Activated CD4-positive, alpha-beta memory T cell treated with anti-CD3 and anti-CD28 coated beads, Interleukin-2, amount 10 ng/mL, durations not matched to agents 7 days and 5 days (primary cell): ENCODE measurements at places on chromosomes 7 and 10. TPM values are rescaled to one million over a fixed set of nuclear protein-coding genes. Genes with fewer than 3 reads are reported as not detected.

DNA sequence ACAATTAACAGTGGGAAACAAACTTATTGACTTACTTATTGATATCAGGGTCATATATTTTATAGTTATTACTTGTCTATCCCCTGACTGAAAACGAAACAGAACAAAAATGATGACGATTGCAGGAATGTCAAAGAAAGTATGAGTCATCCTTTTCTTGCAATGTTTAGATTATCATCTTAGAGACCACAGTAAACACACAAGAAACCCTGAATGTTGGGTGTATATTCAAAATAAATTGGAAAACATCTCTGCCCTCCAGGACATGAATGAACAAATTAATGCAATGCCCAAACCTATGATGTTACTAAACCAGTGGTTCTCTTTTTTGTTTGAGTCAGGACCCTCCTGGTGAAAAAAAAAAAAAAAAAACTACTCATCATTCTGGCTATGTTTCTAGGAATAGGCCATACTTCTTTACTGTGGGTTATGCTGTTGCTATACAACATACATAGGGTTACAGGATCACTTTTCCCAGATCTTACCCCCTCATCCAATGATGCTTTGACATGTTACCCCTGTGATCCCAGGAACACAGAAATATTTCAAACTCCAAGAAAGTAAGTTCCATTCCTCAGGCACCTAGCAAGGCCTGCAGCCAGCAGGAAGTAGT, 623.4 kb upstream of the IGFBP3 start:
- no peak for DNase-seq

- DNase-seq: no peak
Measured at GRCh38 chr7:44590910-44591309, 8.9 kb upstream of the TMED4 start.

DNA sequence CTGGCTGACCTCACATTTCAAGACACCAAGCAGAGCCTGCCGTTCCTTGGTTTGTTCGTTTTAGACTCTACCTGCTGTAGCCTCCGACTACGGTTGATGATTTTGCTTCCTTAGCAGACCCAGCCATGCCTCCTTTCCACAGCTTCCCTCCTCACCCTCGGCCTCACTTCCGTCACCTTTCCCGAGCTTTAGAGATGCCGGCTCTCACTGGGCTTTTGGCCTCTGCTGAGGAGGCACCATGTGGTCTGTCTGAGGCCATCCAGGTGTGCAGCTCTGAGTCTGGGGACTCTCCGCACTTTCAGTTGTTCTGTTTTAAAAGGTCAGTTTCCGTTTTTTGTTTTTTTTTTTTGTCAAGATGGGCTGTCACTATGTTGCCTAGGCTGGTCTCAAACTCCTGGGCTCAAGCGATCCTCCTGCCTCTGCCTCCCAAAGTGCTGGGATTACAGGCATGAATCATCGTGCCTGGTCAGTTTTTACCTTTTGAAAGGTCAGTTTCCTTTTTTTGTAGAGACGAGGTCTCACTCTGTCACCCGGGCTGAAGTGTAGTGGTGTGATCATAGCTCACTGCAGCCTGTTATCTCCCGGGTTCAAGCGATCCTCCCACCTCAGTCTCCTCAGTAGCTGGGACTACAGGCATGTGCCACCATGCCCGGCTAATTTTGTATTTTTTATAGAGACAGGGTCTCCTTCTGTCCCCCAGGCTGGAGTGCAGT, 11.7 kb downstream of the ORAI2 start:
- DNase-seq: no peak

- no peak for DNase-seq
Measured at GRCh38 chr10:124070666-124071065, 22.7 kb downstream of the CHST15 start.

DNA sequence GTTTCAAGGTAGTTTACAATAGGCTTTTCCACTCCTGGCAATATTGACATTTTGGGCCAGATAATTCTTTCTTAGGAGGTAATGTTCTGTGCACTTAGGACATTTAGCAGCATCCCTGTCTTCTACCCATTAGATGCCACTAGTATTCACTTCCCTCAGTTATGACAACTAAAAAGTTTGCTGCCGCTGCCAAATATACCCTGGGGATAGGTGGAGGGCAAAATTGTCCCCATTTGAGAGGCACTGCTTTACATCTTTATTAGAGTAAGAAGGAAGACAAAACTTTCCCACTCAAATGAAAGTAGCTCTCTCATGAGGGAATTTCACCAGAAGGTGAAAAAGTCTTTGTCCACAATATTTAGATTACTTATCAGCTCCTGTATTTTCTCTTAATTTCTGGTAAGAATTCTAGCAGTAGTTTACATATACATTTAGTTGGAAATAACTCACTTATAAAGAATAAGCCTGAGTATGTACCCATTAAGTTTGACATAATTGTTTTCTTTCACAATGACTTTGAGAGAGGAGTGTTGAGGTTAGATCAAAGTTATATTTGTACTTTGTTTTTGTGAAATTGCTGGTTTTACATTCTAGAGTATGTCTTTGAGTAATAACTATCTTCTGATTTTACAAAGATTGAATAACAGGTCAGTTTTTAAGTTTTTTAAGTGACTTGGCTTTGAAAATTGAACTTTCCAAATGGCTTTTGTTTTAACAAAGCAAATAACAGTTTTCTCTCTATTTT, 46.0 kb downstream of the HELLS start:
- DNase-seq: no peak

DNA sequence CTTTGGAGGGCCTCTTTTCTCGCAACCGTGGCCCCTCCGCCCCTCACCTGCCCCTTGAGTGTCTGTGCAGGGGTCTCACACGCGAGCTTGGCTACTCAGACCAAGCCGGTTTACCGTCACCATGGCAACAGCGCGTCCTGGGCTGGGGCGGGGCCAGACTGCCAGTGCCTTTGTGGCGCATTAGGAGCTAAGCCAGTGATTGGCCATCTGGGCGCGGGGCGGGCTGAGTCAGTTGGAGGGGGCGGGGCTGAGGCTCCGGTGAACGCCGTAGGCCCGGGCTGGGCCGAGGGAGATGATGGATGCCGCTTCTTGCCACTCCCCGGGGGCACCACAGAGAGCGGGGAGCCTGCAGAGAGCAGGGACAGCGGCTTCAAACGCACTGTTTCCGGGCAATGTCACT, 48.7 kb upstream of the FXYD4 start:
- peak; percentile 92 for DNase-seq

DNA sequence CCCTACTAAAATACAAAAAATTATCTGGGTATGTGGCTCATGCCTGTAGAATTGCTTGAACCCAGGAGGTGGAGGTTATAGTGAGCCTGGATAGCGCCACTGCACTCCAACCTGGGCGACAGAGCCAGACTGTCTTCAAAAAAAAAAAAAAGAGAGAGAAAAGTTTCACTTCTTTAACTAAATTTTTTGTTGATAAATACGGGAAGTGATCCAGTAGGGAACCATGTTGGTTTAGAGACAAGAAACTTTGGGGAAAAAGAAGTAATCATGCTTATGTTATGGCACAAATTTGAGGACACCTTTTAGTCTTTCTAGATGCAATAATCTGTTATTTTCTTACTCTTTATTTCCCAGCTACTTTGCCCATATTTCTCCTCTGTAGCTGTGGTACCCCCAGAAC, 309.7 kb downstream of the TYW1 start:
- DNase-seq: no peak

The FGL2 gene
- total RNA-seq: 4.2 TPM

The EPDR1 gene
- total RNA-seq: 0.35 TPM
